Cortex of kidney (tissue), 1 donor: ENCODE measurements at places on chromosomes 6 and 20.
A peak's percentile ranks its signal among the peaks of the same experiment; 100 is the strongest.

DNA sequence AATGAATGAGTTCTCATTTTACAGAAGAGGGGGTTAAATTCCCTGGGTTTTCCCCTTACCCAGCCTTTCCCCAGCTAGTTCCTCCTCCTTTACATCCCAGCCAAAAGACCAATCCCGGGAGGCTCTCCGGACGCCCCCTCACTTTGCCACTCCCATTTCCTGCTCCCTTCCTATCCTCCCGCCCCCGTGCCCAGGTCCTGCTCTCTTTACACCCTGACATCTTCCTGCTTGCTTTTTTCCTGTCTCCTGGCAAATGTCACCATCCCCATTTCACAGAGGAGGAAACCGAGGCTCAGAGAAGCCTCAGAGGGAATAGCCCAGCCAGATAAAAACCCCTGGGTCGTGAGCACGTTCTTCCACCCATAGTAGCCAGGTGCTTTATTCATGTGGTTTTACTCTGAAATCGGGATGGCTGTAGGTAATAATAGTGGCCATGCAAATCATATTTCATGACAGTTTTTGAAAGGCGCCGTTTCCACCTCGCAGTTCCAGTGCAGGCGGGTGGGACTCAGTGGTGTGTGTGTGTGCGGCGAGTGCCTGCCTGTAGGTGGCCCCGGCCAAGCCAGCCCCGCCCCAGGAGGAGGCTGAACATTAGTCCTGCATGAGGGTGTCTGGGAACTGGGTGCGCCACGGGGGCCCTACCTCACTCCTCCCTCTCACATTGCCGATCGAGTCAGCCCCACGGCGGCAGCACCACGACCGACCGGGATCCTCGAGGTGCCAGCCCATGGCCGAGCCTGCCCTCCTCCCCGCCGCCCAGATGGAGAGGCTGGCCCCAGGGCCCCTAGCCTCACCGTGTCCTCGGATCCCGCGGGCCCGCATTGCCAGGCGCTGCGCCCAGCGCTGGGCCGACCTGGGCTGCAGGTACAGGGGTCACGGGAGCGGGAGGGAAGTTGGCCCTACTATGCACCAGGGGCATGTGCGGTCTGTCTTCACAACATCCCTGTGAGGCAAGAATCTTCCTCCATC lies at the start of gene ARHGAP40:
Gene ARHGAP40, plus strand, starts transcription at position 594 of the 969 bp plus-strand sequence.
- DNase-seq, result no peak

GRCh38 chr20:46317685-46318177 lies 9.4 kb upstream of the CDH22 start:
- no peak for DNase-seq

- DNase-seq, result no peak
Observed at GRCh38 chr6:53366128-53366641, 17.4 kb upstream of the ELOVL5 start.

GRCh38 chr6:165987483-165988301 lies 180.0 kb downstream of the TBXT start:
- no peak for DNase-seq

DNA sequence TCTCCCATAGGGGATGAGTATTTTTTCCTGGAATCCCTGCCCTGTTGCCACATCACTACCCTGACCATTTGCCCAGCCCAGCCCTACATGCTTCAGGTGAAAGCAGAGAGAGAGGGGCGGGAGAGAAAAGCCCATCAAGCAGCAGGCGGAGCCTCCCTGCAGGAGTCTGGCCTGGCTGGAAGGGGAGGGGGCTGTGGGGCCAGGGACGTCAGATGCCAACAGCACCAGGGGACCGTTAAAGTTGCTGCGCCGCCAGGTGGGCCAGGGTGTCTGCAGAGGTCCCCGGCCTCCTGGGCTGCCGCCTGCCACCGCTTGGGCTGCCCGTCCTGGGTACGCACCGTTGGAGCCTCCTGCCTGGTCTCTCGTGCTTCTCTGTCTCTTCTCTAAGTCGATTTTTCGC lies 757 bp upstream of the R3HDML start:
- no peak for DNase-seq

- no peak for DNase-seq
Observed at GRCh38 chr6:24749297-24749696, 25.4 kb upstream of the GMNN start.

GRCh38 chr6:7100072-7100752 lies 7.5 kb upstream of the RREB1 start:
- no peak for DNase-seq

GRCh38 chr20:11849976-11850670 lies 67.6 kb upstream of the BTBD3 start:
- DNase-seq, result no peak

DNA sequence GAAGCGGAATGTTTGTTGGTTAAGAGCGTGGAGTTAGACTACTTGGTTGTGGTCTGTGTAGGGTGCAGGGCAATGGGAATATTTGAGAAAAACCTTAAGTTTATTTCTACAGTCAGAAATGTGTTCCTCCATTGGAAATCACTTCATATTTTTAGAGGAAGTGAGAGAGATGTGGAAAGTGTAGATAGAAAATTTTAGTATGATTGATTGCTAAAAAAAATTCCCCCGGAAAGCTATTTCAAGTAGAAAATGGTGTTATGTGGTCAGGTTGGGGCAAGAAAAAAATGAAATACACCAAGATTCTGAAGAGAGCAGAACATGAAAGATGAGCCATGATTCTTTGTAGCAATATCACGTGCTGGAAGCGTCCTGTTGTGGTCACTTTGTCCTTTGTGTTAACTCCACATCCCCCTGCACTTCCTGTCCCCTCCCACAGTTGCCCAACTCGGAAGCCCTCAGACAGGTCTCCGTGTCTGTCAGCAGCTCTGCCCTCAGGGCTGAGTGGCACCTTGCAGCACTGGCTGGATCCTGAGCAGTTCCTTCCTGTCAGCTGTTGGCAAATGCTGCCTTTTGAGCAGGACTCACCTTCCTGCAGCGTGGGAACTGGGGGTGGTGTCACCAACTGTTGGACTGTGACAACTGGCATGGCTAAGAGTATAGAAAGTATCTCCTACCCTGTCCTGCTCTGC lies 137.5 kb upstream of the SLC24A3 start:
- DNase-seq, result no peak

DNA sequence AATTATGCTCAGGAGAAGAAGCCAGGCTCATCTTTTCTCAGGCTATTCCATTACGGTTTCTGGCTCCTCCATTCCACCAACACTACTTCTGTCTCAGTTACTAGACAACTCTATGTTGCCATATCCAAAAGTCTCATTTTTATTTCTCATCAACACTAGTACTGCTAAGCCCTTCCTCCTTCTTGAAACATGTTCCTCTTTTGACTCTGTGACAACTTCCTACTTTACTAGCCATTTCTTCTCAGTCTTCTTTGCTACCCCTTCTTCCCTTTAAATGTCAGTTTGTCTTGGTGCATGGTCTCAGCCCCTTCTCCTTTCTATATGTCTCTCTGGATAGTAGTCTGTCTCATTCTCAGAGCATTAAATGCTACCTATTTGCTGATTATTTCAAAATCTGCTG lies 7.1 kb upstream of the ADGRG6 start:
- DNase-seq, result no peak

GRCh38 chr20:19807191-19807945 lies 49.3 kb downstream of the RIN2 start:
- no peak for DNase-seq

- DNase-seq, result no peak
Observed at GRCh38 chr20:32333988-32334885, 23.9 kb upstream of the ASXL1 start.

- DNase-seq, result no peak
Observed at GRCh38 chr6:160962835-160963623, 28.5 kb upstream of the MAP3K4 start.

GRCh38 chr6:38542031-38542430 lies 97.7 kb downstream of the BTBD9 start:
- no peak for DNase-seq

GRCh38 chr6:69705954-69706353 lies 90.9 kb downstream of the LMBRD1 start:
- DNase-seq, result no peak

DNA sequence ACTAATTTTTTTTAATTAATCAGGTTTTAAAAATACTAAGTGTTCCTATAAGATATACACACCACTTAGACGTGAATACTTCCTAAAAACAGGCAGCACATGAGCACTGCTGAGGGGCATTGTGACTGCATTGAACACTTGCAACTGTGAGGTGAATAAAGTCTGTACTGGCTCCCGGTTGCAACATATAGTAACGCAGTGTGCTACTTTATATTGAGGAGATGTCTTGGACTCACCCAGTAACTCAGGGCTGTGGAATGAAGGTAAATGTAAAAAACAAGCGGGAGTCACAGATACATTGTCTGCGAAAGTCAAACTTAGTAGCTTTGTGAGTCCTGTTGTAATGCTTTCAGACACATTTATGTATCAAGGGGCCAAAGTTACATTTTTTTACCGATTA lies 17.0 kb upstream of the HLA-A start:
- DNase-seq, result no peak

GRCh38 chr20:34536798-34537394 lies 20.7 kb downstream of the DYNLRB1 start:
- no peak for DNase-seq

GRCh38 chr20:23237201-23237600 lies 113.4 kb upstream of the NXT1 start:
- DNase-seq, result no peak

DNA sequence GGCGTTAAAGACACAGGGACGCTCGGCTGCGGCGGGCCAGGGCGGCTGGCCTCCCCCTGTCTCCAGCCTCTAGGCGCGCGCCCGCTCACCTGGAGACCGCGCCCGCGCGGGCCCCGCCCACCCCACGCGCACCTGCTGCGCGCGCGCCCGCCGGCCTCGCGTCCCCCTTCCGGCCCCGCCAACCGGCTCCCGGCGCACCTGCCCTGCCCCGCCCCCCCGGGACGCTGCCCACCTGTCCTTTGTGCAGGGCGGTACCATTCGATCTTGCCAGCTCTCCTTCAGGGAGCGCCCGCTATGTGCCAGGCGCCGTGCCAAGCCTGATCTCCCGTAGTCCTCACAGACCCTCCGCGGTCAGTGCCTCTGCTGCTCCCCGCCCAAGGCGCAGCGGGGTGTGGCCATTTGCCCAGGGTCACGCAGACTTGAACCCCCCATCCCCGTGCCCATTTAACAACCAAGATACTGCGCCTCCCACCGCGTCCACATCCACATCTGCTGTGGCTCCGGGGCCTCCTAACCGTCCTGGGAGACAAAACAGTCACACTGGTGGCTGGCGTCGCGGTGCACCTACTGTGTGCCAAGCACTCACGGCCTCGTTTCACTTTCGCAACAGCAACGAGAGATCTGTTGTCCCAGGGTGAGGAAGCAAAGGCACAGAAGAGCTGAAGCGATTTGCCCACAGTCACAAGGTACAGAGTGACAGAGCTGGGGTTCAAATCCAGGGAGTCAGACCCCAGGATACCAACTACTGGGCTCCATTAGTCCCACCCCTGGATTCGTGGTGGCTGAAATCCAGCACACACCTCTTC lies 48.1 kb downstream of the NOL4L start:
- no peak for DNase-seq

DNA sequence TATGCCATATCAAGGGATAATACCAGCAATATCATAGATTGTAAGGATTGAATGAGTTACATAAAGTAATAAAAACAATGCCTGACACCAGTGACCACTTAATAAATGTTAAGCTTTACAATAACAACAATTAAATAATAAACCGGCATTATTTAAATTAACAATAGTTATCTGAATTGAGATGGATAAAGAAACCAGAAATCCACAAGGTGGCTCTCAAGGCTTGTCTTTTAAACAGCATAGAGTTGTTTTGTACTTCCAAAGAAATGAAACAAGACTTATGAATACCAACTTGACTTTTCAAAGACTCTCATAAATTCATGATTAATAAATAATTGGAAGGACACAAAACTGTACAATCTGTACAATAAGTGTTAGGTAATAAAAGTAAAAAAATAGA lies 203.1 kb downstream of the ASCC3 start:
- no peak for DNase-seq

- DNase-seq, result no peak
Observed at GRCh38 chr20:59158673-59159072, 4.9 kb upstream of the ZNF831 start.

GRCh38 chr20:61299618-61300017 lies 47.6 kb downstream of the CDH4 start:
- DNase-seq, result no peak

GRCh38 chr6:101477436-101477835 lies 83.9 kb downstream of the GRIK2 start:
- no peak for DNase-seq

DNA sequence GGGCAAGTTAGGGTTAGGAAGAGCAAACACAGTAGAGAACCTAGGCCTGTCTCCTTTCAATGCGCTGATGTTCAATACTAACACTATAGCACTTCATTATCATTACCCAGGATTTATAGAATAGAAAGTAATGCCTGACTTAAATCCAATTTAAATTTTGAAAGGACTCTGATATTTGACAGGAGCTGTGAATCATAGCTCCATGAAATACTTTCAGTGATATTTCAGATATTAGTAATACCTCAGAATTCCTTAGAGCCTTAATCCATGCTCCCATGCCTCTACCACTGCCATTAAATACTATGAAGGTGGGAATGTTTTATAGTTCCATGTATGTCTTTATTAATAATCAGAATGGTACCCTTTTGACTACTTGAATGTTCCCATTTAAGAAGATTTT lies 530.2 kb downstream of the BCKDHB start:
- DNase-seq, result no peak

DNA sequence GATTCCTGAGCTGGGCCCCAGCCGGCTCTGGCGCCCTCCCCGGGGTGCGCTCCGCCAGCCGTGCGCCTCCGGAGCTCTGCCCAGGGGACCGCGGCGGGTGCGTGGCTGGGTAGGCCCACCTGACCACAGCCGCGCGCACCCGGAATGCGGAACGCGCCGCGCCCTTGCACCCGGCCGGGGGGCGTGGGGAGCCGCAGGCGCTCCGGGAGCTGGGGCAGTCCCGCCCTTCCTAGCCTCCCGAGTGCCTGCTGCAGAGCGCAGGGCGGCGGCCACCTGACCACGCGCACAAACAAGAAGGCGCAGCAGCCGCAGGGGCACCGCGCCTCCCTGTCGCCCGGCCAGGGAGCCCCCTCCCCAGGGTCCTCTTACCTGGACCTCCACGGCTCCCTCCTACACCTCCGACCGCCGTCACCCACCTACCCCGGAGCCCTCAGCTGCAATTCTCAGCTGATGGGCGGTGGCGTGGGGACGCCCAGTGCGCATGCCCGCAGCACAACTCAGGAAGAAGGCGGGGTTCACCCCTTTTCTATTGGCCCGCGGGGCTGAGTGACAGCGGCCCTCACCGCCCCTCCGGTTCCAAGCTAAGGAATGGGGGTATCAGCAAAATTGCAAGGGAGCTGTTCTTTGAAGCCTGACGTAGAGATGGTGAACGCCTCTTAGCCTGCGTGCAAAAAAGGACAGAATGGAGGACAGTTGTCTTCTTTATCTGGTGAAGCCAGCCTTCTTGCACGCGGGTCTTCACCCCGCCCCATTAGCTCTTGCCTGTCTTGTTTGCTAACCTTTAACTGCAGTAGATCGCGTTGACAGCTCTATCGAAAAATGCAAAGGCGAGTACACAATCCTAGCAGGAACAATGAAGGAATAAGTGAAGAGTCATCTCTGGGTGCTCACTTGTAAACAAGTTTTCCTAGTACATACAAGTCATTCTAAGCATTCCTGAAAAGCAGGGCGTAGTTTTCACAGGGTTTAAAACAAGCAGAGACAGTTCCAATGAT lies at the start of gene STX7:
Gene STX7, minus strand, starts transcription at position 479 of the 995 bp plus-strand sequence. CDS start 9,586 bp downstream, outside the sequence.
- peak; percentile 29 for DNase-seq
